ENCODE measurements at places on chromosomes 4 and X.

GRCh38 chr4:142420311-142421095 is 425.6 kb downstream of the INPP4B start:
- DNase-seq = no peak

GRCh38 chr4:102552781-102553180 is 51.6 kb downstream of the NFKB1 start:
- no peak for DNase-seq

DNA sequence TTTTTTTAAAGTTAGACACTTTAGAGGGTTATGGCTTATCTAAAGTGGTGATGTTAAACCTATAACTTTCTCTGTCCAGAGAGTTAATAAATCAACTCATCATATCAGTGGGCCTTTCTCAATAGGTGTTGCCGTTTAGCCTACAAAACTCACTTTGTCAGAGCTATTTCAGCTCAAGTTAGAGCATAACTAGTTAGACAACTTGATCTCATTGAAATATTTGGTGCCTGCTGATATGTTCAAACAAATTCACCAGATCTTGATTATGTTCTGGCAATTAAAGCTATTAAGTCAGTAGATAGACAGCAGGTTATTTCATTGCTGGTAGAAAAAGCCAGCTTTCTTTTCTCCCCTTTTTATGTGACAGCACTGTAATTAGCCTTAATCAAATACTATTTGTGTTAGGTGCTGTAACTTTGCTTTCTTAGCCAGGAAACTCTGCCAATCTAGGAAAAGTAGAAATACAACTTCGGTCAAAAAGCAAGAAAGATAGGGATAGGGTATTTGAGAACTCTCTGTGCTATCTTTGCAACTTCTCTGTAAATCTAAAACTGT is 191.8 kb downstream of the MAML3 start:
- DNase-seq = no peak

DNA sequence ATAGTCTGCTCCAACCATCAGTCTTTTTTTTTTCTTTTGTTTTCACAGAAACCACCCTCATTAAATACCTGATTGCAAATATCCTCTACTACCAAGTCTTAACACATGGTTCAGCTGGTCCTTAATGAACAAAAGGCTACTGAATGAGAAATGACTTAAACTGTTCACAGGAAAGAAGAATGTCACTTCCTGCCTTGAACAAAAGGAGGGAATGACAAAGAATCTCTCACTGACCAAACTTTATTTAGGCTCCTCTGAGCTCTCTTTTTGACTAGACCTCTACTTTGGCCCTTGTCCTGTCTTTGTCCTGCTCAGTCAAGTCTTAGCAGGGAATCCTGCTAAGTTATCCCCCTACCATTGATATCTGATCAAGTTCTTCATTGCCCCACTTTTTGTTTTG is 31.8 kb upstream of the GJB1 start:
- DNase-seq = no peak

- no peak for DNase-seq
Measured at GRCh38 chr4:41174444-41174843, 39.9 kb downstream of the APBB2 start.
